ENCODE measurements at places on chromosomes 6 and 20.

- no peak for DNase-seq
Observed at GRCh38 chr20:37240337-37241067, 21.1 kb downstream of the GHRH start.

DNA sequence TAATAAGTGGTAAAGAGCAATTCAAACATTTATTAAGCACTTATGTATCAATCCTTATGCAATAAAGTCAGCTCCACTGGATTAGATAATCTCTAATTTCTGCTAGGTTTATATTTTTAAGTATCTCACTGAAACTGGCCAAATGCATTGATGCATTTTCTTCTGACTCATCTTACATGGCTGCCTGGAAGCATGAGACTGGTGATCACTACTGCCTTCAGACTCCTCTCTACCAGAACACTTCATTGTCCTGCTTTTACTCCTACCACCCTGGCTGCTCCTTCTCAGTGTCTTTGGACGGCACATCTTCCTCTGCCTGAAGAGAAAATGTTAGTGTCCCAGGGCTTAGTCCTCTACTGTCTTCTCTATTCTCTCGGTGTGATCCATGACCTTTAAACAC, 7.4 kb downstream of the CEP85L start:
- no peak for DNase-seq

- no peak for DNase-seq
Observed at GRCh38 chr20:5835321-5835821, 85.2 kb downstream of the SHLD1 start.

DNA sequence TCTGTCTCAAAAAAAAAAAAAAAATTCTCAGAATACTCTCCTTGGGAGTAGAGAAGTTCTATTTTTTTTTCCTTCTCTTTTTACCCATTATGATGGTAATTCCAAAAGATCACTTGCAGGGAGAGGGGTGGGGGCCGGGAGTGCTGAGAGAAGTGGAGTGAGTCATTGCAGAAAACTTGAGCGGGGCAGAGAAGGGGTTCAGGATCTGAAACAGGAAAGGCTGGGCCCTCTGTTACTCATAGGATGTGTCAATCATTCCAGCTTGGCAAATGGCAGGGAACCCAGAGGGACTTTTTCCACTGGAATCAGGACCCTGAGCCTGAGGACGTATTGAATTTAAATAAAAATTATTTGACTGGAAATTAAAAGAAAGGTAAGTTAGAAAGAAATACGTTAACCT, 111.4 kb upstream of the ARMC2 start:
- no peak for DNase-seq

DNA sequence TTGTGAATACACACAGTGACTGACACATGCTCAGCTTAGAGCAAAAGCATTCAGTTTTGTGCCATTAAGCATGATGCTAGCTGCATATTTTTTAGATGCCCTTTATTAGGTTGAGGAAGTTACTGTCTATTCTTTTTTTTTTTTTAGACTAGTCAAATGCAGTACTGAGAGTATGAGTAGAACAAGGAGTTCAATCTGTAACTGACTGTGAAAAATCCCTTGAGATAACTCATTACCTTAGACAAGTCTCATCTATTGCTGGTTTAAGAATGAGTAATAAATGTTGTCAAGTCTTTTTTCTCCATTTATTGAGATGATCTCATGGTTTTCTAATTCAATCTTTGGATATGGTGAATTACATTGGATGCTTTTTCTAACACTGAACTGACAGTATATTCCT, 23.2 kb downstream of the AHI1 start:
- no peak for DNase-seq

Data from smooth muscle cell of the brain vasculature (primary cell).